ENCODE measurements at places on chromosomes 2 and 18.

DNA sequence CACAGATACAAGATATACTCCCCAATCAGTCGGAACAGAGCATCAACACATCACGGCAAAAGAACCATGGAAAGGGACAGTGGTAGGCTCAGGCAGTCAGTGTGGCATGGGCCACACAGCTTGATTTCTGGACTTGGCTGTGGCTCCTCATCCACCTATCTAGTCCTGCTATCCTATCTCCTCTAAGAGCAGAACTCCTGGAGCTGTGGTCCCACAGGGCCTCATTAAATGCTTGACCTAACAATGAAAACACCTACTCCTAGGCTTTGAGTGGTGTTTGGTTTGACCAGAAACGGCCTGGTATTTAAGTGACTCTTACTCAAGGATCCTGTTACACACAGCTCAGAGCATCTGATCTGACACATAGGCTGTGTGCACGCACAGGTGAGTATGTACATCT lies 33.6 kb upstream of the SMAD2 start:
- DNase-seq: no peak

DNA sequence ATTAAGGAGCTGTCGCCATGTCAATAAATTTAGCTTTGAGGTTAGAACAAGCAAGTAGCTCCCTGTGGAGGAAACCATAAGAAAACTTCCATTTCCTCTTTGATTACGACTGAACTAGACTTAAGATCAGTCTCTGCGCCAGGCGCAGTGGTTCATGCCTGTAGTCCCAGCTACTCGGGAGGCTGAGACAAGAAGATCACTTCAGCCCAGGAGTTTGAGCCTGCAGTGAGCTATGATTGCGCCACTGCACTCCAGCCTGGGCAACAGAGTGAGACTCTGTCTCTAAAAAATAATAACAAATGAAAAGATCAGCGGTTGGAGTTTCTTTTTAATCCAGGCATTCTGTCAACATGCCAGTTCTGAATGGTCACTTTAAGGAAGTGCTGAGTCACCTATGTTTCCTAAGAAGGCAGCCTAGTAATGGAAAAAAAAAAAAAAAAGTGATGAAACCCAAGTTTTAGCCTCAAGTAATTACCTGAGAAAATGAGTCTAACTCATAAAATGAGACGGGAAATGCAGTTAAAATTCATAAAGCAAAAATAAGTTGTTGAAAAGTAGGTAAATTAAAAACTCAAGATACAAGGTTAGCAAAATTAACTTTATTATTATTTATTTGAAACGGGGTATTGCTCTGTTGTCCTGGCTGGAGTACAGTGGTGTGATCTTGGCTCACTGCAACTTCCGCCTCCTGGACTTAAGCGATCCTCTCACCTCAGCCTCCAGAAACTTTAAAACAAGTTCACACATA lies 10.2 kb downstream of the C18orf32 start:
- DNase-seq: peak; percentile 68

- DNase-seq: no peak
Measured at GRCh38 chr2:5036256-5036655, 655.9 kb upstream of the SOX11 start.

DNA sequence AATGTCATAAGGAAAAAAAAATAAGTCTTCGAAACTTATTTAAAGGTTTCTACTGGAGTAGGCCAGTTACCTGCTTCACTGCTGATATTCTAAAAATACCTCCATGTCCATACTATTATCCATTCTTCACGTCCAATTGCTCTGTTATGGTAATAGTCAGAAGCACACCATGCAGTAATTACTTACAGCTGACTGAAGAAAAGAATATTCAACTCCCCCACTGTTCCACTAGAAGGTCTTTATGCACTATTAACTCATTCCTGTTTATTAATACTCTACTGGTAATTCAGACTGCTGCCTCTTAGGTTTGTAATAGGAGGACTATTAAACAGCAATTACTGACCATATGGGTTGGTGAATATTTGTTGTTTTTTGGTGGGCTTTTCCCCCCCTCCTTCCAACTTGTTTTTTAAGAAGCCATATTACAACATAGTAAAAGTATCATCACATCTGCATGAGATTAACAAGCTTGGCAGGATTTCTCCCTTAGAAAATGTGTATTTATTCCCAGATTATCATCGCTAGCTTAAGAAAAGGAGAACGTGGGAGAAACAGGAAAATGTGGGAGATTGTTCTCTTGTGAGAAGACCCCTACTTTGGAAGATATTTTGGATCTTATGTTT lies 806.4 kb upstream of the FANCL start:
- DNase-seq: no peak

GRCh38 chr2:127199223-127199622 lies 20.9 kb downstream of the CYP27C1 start:
- no peak for DNase-seq

DNA sequence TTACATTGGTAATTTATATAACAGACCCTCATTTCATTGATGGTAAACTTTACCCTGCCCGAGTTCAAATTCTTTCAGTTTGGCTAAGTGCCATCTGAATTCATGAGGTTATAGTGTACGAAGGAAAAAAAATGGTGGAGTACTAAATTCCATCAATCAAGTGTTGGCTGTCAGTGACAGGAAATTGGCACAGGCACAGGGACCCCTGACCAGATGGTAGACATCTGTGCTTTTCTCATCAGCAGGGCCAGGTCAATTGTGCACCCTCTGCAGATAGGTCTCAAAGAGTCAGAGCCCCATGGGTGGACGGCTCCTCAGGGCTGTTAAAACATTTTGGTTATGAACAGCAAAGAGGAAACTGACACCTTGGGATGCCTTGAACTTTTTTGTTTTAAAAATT lies 439.2 kb downstream of the SETBP1 start:
- peak; percentile 40 for DNase-seq

GRCh38 chr2:25098056-25098455 lies 56.2 kb downstream of the EFR3B start:
- no peak for DNase-seq

GRCh38 chr2:231713730-231714638 lies 5.7 kb downstream of the PTMA start:
- peak; percentile 88 for DNase-seq

DNA sequence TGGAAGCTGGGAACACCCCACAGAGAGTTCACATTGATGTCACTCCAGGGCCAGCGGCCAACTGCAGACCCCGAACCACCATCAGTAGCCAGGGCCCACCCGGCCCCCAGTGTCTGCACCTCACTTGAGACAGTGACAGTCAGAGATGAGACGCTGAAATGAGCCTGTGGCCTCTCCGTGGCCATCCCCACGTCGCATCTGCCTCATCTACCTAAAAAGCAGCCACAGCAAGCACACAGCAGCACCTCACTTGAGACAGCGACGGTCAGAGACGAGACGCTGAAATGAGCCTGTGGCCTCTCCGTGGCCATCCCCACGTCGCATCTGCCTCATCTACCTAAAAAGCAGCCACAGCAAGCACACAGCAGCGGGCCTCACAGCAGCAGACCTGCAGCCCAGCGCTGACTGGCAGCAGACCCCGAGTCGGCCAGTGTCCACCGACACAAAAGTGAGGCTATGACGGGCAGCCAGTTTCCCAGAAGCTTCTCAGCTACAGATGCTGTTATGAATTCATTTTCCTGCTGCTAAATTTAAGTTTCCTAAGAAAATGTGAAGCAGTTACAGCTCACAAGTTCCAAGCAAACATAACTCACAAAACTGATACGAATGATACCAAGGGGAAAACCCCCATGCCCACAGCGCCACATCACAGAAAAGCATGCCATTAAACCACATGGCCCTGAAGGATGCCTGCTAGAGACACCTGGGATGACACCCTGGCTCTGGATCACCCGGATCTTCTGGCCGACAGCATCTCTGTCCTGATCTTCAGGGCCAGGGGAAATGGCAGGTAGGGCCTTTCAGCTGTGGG lies 27.7 kb downstream of the SNORC start:
- DNase-seq: no peak

DNA sequence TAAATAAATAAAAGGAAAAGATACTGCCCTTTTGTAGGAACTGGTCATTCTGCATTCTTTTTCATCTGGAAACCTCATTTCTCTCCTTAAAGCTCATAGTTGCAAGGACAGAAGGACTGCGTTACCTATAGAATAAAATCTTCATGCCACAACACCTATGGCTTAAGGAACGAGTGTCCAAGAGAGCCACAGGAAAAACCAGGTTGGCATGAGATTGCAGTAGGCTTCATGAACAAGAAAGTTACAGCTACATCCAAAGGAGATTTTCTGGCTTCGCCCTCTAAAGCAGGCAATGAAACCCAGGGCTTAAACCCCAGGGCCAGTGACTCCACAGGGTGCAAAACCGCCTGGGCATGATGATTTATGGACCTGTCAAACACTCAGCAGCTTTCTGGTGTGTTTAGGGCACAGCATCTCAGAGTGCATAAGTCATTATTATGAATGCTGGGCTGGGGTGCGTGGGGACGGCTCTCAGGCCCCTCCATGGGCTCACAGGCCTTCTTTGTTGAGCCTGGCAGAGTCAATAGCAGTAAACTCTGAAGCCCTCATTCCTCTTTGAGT lies 30.7 kb upstream of the PIEZO2 start:
- DNase-seq: no peak

GRCh38 chr2:83516503-83516902 lies 942.6 kb downstream of the SUCLG1 start:
- no peak for DNase-seq

DNA sequence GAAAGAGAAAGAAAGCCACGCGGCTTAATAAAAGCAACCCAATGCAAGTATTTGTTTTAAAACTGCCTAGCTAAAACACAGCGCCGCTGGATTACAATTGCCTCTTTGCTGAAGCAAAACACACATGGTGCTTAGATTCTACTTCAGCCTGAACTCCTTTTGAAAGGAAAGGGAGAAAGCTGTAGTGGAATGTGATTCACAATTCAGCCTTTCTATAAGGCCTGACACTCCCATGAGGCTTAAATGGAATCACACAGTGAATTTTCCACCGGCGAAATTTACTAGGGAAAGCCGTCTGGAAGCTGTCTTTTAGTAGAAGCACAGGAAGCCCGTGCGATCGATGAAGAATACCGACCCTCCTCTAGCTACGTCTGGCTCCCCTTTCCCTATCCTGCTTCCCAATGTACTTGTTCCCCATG lies 348.0 kb downstream of the DLGAP1 start:
- no peak for DNase-seq

DNA sequence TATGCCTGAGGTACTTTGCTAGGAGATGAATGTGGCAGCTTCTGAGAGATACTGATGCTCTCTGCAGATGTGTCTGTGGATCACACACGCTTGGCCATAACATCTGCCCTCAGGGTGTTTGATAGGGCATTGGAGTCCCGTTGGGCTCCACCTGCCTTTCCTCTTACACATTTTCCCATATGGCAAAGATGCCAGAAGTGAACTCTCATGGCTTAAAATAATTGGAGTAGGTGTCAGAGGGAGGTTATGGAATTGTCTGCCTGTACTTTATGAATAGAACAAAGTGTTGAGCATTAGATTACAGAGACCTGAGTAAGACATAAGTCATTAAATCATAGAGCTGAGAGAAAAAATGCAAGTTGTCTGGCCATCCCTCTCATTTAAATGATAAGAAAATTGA lies 75.3 kb upstream of the PNPT1 start:
- DNase-seq: no peak

DNA sequence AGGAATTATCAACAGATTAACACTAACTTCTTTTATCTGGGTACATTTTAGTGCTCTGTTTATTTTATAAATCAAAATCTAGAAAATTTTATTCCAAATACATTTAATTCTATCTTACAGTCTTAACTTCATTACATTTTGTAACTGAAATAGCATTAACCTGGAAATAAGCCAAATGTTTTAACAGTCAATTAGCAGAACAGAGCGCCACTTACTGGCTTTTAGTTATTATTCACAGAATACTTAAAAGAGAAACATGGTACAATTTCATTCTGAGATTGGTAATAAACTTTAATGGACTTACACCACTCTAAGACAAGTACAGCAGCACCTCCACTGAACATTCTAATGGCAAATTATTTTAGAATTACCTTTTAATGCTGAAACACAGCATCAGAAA lies 38.6 kb downstream of the SS18 start:
- no peak for DNase-seq

- no peak for DNase-seq
Measured at GRCh38 chr2:168328421-168328820, 81.0 kb upstream of the STK39 start.

DNA sequence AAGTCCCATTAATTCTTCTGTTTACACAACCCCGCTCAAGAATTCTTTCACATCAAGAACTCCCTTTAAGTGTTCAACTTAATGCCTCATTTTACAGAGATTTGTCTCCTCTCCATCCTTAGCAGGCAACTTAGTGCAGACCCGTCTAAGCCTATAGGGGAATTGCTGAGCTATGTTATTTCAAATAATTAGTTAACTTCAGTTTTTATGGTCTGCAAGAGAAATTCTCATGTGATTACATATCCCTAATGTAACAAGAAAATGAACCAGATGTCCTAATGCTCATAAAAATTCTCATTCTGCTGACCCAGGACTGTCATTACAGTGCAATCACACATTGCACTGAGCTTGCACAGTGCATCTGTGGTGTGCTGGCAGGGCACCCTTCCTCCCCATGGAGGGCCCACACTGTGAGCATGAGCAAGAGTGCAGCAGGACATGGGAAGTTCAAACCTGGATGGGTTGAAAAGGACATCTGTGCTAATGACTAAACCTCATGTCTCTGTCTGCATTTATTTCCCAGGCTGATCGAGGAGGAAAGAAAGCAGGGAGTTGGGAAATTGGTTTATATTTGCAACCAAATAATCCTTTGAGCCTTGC lies 97.1 kb downstream of the COL5A2 start:
- DNase-seq: peak; percentile 69

DNA sequence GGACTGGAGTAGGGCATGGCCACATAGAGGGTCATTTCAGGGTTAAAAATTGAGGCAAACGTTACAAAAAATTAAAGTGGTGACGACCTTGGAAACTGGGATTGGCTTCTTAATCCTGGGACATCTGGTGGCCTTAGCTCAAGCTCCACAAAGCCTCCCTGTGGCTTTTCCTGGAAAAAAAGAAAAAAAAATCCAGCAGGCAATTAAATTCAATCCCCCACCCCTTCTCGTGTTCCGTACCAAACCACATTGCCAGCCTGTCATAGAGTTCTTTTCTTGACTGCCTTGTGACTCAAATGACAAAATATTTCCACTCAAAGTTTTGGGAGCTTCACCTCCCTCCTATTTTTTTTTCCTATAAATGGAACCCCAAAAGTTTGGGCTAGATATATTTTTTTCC lies 195.6 kb downstream of the HRH4 start:
- DNase-seq: no peak

- DNase-seq: no peak
Measured at GRCh38 chr18:58565021-58565420, 63.9 kb downstream of the ALPK2 start.

- peak; percentile 33 for DNase-seq
Measured at GRCh38 chr2:7458066-7458465, 540.9 kb downstream of the RNF144A start.

DNA sequence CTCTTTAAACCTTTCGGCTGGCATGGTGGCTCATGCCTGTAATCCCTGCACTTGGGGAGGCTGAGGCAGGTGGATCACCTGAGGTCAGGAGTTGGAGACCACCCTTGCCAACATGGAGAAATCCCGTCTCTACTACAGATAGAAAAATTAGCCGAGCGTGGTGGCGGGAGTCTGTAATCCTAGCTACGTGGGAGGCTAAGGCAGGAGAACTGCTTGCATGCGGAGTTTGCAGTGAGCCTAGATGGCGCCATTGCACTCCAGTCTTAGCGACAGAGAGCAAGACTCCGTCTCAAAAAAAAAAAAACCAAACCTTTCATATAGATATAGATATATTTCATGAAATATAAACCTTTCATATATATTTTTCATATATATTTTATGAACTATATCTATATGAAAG lies 864.7 kb downstream of the TRIB2 start:
- no peak for DNase-seq

GRCh38 chr2:227183657-227184367 lies 19.4 kb downstream of the COL4A3 start:
- no peak for DNase-seq

- no peak for DNase-seq
Measured at GRCh38 chr2:147888680-147889079, 43.9 kb downstream of the ACVR2A start.

All from fibroblast of upper back skin (primary cell).